ENCODE measurements at places on chromosomes 11 and 22.

DNA sequence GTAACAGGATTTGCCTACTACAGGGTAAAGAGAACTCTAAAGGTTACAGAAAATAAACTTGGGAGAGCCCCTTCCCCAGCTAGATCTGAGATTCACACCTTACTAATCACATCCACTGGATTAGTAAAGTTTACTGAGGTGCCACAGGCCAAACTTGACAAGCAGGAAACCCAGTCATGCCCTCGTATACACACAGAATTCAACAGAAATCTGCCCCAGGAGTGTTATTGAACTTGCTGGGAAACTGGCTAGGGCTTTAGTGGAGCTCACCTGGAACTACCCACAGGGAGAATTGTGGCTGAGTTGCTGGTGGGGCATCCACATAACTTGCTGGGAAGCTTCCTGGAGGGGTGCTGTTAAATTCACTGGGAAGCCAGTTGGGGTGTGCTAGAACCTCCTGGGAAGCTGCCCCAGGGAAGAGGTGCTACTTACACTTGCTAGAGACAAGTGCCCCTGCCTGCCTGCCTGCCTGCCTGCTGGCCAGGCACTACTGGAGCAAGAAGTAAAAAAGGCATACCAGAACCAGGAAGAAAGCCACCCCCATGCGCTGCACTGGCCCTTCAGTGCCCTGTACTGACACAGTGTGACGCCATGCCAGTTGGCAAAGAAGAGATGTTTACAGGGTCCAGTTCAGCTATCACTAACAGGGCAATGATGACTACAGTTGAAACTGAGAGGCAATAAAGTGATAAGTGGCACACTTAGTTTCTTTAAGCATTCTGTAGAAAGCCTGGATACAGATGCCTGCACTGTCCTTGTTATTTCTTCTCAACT lies 106.5 kb downstream of the ALX4 start:
- DNase-seq, result no peak

DNA sequence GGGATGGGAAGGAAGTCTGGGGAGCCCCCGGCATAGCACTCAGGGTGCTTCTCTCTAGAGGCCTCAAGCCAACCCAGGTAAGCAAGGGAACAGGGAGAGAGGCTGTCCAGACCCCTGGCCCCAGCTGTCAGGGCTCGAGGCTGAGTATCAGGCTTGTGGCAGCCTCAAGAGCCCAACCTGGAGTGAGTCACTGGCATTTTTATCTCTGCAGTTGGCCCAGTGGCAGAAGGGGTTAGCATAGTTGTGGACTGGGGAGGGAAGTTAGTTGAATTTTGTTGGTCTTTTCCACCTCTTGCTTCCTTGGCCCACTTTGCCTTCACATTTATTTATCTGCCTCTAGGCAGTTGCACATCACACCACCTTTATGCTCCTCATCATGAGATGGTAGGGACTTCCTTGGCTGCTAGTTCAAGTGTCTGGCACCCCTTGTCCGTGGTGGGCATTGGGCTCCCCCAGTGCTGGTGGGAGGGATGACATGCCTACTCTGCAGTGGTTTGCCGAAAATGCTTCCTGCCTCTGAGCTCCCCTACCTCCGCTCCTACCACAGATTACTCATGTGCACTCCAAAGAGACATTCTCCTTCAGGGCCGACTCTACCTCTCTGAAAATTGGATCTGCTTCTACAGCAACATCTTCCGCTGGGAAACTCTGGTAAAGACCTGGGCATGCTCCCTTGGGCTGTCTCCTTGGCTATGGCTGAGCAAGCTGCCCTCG lies 60.1 kb downstream of the SCN3B start:
- no peak for DNase-seq

DNA sequence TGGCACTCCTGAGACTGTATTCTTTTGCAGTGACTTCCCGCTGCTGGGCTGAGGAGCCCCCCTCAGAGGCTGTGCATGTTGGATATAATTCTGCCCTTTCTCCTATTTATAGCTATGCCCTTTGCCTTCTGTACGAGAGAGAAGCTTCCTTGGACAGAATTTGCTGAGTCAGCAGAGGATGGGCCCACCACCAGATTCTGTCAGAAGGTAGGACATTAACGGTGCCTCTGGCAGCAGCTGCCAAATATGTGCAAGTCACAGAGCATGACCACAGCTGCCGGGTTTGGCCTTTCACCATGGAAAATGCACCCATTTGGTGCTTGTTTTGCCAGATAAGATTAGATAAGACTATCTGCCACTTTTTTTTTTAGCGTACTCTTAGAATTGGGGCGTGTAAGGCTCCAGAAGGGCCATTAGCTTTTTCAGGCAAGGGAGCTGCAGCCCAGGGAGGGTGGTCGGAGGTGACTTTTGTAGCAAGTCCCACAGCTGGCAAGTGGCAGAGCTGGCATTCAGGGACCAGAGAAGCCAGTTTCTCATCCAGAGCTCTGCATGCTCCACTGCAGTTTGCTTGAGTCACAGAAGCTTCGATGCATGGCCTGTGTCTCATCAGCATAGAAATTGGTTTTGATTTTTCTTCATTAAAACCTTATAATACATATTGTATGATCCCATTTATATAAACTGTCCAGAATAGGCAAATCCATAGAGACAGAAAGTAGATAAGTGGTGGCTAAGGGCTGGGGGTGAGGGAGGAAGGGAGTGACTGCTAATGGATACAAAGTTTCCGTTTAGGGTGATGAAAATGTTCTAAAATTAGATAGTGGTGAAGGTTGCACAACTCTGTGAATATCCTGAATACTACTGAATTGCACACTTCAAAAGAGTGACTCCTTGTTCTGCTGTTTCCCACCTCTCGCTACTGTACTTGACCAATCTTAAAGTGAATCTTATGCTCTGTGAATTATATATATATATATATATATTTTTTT lies 15.8 kb downstream of the UPB1 start:
- no peak for DNase-seq

DNA sequence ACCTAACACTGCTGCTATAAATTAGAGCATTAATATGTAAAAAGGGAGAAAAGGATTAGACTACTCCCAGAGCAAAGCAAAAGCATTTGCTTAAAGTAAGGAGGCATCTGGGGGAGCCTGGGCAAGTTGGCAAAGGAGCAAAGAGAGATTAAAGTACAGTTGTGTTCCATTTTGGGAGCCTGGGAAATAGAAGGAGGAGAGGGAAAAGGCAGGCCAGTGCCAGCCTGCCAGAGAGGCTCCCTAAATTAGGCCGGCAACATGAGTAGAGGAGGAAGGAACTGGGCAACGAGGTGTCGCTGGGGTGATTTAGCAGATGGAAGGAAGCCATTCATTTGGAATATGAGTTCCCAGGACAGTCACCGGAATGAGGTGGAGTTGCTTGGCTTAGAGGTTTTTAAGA lies 186.2 kb upstream of the TBCEL start:
- DNase-seq, result no peak

DNA sequence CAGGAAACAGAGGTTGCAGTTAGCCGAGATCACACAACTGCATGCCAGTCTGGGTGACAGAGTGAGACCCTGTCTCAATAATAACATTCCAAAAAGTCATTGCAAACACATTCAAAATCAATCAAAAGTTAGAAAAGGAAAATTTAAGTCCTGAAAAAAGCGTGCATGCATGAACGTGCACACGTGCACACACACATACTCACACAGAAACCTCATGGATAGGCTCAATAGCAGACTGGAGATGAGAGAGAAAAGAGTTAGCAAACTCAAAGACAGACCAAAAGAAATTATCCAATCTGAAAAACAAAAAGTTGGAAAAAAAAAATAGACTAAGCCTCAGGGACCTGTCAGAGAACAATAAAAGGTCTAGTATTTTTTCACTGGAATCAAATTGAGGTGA lies 1005.6 kb downstream of the TBC1D22A start:
- DNase-seq, result no peak

DNA sequence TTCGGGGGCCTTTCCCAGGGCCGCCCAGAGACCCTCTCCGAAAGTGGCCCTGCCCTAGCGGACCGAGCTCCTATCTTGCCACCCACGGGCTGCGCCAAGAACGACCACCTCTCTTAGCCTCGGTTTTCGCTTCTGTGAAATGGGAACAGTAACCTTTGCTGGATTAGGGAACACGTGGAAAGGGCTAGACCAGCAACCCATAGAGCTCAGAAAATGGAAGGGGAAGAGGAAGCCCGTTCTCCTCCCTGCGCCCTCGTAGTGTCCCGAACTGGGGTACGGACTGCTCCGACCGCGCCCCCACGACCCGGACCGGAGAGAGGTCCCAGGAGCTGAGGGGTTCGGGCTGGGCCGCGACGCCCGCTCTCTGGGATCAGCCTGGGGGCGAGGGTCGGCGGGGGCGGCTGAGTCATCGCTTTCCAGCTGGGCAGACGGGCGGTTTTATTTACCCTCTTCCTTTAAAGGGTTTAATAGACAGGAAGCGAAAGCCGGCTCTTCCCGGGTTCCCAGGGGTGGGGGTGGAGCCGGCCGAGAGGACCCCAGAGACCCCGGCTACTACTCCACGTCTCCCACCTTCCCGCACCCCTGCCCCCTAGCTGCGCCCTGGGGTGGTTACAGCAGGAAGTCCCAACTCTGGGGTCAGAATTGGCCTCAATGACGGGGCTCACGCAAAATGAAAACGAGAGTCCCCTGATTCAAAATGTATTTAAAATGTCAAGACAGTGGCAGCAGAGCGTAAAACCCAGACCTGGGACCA lies 907 bp upstream of the PHLDA2 start:
- DNase-seq, result peak; percentile 76

- DNase-seq, result no peak
Observed at GRCh38 chr22:45196926-45197605, 33.3 kb downstream of the NUP50 start.

DNA sequence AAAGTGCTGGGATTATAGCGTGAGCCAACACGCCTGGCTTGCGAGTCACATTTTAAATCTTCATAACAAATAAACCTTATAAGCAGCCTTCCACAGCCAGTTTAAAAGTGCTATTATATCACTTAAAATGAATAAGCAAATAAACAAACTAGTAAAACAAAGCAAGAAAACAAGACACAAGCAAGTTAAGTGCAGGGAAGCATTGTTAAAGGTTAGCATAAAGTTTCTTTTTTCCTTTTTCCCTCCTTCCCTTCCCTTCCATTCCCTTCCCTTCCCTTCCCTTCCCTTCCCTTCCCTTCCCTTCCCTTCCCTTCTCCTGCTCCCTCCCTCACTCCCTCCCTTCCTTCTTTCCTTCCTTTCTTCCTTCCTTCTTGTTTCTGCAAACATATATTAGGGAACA lies 278.7 kb downstream of the OPCML start:
- no peak for DNase-seq

DNA sequence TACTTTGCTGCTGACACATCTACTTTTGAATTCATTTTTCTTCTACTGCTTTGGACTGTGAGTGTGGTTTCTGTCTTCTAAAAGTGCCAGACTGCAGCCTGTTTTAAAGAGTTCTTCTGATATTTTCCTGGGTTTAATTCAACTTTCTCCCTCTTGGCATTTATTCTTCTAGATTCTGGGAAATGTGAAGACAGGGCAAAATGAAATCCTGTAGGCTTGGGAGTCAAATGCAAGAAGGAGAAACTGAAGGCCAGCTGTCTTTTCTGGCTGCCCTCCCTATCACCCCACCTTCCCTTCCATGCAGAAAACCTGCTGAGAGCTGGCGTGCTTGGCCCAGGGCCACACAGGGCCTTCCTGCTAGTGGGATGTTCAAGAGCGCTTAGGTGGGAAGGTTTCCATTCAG lies 7.6 kb downstream of the ZNF70 start:
- DNase-seq, result no peak
